ENCODE measurements at places on chromosomes 5 and 9.

DNA sequence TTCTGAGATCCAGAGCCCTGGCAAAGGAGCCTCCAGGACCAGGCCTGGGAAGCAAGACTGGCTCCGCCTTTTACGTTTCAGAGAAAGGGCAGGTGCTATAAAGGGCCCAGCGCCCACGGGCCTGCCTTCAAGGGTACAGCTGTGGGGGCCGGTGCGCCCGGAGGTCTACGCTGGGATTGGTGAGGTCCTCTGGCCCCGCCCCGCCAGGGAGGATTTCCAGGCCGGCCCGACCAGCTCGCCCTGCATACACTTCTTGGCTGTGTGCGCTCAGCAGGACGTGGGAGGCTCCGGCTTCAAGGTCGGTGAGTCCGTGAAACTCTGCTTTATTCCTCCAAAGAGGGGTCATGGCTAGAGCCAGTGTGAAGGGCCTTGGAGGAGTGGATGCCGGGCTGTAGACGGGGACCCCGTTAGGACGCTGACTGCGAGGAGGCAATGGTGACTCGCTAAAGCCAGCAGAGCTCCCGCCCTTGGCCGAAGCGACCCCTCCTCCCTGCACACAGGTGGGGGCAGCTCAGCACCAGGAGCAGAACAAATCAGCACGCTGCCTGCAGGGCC is at the start of gene CKMT2:
Gene CKMT2, plus strand, starts transcription at position 243 of the 555 bp plus-strand sequence. CDS start 17,811 bp downstream, outside the sequence.
- DNase-seq = peak; percentile 92

DNA sequence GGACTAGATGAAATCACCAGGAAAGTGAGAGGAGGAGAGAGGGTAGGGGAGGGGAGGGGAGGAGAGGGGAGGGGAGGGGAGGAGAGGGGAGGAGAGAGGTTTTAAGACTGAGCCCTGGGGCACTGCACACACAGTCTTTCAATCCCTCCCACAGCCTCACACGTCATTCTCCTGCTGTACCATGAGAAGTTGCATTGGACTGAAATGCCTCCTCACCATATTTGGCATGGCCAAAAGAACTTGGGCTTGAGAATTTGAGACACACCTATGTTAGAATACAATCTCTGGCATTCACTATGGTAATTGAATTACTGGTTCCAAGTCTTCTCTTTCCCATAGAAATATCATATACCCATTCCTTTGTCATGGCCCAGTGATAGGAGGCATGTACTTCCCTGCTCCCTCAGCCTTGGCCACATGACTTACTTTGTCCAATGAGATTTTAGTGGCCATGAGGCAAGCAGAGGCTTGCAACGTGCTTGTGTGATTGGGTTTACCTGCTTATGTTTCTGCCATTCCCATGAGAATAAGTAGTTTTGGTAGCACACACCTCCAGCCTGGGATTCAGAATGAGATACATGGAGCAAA is 133.3 kb upstream of the SMARCA2 start:
- no peak for DNase-seq

DNA sequence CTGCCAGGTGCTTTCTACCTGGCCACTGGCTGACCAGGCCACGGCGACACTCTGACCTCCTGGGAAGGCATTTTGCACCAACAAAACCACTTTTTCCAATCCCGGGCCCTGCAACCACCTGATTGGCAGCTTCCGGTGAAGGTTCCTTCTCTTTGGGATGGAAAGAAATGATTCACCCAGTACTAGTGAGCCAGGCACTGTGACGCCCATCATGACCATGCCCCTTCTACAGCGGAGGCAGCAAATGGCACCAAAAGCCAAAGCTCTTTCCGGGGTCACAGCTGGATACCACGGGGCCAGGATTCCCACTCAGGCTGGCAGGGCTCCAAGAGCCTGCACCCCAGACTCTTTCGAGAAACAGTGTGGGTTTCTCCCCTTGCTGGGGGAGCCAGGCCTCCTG is 4.7 kb downstream of the NOTCH1 start:
- DNase-seq = no peak

DNA sequence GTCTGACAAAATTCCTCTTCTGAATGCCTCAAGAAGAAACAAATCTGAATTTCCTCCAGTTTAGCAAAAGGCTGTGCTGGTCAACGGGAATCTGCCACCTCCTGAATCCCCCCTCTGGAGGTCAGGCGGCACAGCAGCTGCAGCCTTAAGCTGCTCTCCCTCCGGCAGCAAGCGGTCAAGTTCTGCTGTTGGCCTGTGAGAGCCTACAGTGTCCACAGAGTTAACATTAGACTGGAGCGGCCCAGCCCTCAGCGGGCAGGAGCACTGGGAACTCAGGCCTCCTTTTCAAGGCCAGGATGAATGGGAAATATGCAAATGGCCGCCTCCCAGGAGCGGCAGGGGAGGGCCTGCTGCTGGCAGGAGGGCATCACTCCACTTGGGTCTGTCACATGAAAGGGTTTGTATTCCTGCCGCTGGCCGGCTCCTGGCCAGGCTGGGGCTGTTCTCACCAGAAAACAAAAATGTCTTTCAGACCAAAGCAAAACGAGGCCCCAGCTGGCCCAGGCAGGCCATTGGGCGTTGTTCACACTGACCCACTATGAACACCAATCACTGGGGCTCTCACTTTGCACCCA is 8.2 kb downstream of the ACSL6 start:
- peak; percentile 62 for DNase-seq

DNA sequence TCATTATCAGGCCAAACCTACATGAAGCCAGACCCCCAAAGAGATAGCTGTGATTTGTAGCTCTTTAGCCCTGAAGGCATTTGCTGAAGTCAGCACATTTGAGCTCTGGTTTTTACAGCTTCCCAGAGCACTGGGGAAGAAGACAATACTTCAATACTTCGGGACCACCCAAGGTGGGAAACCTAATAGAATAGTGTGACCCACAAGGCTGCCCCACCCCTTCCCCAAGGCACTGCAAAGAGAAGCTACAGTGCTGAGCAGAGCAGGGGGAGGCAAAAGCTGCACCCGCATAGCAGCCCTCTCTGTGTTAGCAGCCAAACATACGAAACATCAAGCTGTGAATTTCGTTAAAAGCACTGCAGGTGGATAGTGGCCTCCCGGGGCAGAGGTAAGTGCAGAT is 87.3 kb downstream of the HSD17B3 start:
- DNase-seq = no peak

GRCh38 chr5:128637031-128637430 is 99.0 kb upstream of the FBN2 start:
- DNase-seq = no peak

GRCh38 chr5:168362097-168362885 is 70.8 kb downstream of the WWC1 start:
- DNase-seq = no peak

All from Right ventricle myocardium superior (tissue), 1 donor.